ENCODE measurements at places on chromosomes 2 and 18.
A peak's percentile ranks its signal among the peaks of the same experiment; 100 is the strongest.

DNA sequence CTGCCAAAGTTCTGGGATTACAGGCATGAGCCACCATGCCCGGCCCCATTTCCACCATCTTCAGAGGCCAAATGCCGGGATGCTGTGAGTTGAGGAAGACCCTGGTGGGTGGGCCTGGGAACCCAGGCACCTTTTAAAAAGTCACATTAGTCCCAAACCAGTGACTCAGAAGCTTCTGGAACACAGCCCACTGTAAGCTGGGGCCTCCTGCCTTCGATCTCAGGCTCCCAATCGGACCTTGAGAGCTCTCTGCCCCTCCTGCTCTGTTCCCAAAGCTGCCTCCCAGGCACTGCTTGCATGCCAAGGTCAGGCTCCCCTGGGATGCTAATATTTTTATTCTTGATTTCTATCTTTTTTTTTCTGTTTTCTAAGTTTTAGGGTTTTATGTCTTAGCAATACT is 4.2 kb downstream of the ADCY3 start:
- DNase-seq: no peak

- DNase-seq: no peak
Measured at GRCh38 chr18:14767474-14767873, 19.5 kb downstream of the ANKRD30B start.

GRCh38 chr2:164896634-164897355 is 55.2 kb upstream of the COBLL1 start:
- DNase-seq: peak; percentile 15

DNA sequence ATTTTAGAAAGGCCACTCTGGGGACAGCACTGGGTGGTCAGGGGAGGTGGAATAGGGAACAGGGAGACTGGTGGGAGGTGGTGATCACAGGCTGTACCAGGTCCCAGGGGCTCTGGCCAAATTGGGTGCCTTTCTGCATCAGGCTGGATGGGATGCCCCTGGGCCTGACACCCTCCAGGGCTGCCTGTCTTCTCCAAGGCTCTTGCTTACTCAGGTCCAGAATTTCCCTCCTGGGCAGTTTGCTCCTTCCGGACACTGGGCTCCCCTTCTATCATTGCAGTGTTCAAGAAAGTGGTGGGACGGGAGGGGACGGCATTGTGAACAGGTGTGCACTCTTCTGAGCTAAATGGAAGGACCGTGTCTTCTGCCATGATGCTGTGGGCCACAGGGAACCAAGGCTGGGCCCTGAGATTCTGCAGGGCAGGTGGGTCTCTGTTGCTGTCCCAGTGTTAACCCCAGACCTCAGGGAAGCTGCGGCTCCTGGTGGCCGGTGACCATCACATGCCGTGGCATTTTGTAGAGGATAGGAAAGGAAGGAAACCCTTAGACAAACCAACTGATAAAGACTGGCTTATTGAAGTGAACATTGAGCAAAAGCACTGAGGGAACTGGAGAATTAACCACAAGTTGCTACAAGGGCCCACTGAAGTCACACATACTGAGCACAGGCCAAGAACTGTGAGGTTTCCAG is 93.7 kb upstream of the HS6ST1 start:
- no peak for DNase-seq

- no peak for DNase-seq
Measured at GRCh38 chr2:238988752-238989151, 140.9 kb downstream of the TWIST2 start.

- no peak for DNase-seq
Measured at GRCh38 chr2:224151161-224151560, 112.1 kb upstream of the SERPINE2 start.

DNA sequence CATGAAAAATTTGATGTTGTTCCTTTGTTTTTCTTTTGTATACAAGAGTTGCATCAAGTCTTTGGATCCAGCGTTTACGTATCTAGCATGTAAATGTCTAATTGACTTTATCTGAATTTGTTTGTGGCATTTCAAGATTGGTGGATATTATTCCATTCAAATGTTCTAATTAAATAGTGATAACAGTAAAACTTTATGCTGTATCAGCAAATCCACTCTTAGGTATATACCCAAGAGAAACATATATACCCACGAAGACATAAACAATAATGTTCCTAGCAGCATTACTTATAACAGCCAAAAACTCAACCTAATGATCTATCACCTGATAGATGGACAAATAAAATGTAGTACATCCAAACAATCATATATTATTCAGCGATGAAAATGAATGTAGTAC is 579.4 kb upstream of the LRATD1 start:
- no peak for DNase-seq

GRCh38 chr18:834082-834720 is 22.2 kb upstream of the YES1 start:
- no peak for DNase-seq

GRCh38 chr2:20433946-20434553 is 12.8 kb upstream of the RHOB start:
- no peak for DNase-seq

- DNase-seq: peak; percentile 61
Measured at GRCh38 chr18:46167971-46168370, 63.8 kb downstream of the HAUS1 start.

DNA sequence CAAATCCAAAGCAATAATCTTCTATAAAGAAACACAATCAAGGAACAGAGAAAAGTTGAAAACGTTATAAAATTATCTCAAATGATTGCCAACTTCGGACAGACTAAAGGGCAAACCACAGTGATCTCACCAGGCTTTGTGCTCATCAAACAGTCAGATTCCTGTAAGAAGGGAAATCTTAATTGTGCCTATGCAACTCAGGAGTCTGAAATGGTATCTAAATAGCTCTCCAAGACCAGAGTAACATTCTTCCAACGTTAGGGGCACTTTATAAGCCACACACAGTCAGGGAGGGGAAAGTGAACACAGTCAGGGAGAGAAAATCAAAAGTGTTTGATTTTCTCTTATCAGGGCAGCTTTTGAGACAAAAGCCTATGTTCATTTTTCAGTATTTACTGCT is 29.4 kb downstream of the PLEKHM3 start:
- no peak for DNase-seq

DNA sequence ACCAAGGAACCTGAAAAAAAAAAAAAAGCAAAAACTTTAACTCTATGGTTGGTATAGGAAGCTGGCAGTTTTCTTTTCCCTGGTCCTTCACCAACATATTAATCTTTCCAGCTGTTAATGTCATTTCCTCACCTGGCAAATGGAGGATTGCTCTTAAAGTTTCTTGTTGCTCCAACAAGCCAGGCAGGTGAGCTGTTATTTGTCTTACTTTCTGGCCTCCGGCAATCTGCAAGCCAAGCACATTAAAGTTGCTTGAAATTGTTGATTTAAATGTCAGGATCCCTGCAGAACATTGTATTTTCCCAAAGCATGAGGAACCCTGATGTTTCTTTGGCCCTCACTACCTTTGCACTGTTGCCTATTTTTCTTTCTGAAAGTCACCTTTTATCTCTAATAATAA is 664.9 kb downstream of the METTL4 start:
- DNase-seq: no peak

DNA sequence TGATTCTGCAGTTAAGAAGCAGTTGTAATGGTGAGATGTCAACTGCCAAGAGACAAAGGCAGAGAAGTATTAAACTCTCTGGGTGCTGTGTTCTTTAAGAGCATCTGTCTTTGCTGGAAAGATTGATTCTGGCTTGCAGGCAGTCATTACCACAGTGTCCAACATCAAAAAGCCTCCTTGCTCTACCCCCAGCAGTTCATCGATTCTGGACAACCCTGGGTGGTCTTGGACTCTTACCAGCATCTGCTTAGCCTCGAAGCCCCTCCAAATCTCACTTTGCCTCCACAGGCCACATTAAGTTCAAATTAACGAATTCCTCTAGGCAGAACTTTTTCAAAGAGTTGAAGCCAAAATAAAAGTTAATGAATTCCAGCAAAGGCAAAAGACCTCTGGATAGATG is 1061.4 kb downstream of the TSN start:
- no peak for DNase-seq

DNA sequence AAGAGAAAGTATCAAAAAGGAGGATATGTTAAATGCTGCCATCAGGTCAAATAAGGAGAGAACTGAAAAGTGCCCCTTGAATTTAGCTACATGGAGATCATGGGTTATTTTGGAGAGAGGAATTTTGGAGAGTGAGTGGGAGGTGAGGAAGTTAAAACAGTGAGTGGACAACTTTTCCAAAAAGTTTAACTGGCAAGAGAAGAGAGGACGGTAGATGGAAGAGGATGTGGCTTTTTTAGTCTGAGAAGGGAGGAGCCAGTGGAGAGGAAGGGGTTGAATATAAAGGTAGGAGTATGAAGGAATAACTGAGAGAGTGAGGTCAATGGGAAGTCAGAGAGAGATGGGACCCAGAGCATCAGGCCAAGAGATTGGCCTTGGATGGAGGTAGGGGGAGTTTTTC is 62.5 kb upstream of the NFE2L2 start:
- DNase-seq: no peak

- DNase-seq: no peak
Measured at GRCh38 chr18:68176901-68177300, 538.0 kb downstream of the TMX3 start.

DNA sequence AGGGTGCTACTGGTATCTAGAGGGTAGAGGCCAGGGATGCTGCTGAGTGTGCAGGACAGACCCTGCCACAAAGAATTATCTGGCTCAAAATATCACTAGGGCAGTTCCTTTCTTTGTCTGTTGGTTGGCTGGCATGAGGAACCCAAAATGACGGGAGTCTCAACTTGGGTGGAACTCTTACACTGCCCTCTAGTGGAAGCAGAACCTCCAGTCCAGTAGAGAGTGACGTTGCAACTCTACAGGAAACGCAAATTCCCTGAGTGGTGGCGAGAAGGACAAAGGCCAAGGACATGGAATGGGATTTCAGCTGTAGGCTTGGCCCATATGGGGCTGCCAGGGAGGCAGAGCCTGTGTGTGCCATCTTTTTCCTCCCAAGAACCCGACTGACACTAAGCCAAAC is 47.1 kb downstream of the COPS8 start:
- DNase-seq: no peak

- no peak for DNase-seq
Measured at GRCh38 chr2:26235089-26235488, 9.3 kb downstream of the HADHA start.

DNA sequence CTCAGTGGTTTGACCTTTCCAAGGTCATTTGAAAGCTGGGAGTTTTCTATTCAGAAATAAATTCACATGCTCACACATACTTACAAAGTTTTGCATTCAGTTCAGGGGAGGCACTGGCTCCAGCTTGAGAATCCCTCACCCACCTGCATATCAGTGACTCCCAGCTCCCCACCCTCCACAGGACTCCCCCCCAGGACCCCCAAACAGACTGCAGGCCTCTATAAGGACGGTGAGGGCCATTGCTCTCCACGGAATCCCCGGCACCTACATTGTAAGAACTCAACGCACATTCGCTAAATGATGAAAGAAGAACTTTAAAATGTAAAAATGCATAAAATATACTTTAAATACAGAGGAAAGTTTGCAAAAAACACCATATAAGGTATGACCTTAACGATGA is 97.2 kb upstream of the TEX51 start:
- DNase-seq: no peak

- no peak for DNase-seq
Measured at GRCh38 chr2:168245074-168245825, 2.1 kb downstream of the STK39 start.
